Stomach (tissue), 19 donors: ENCODE measurements at places on chromosomes 2 and 18. TPM values are rescaled to one million over a fixed set of nuclear protein-coding genes. Genes with fewer than 3 reads are reported as not detected.

NEURL3 gene
- not detected for total RNA-seq

- DNase-seq: no peak
These were observed 1.7 kb downstream of the TP53I3 start for GRCh38 chr2:24082787-24083566.

LYPD1 gene
- total RNA-seq: 8.4 TPM

DNA sequence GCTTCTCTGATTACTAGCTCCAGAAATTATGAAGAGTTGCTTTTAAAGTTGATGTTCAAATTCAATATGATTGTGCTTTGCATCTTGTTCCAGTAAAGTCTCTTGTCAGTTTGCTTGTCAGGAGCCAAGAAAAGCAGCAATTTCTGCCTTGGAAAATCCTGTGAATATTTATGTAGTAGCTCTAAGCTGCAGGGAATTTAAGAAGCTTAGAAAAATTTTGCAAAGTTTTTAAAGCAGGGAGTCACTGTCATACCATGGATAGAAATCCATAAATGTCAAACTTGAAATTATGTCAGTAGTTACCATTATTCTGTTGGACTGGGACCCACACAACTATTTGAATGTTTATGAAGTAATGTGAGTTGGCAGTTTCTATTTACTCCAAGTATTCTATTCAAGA is 169.3 kb downstream of the TMEM200C start:
- DNase-seq: no peak

UGT1A6 gene
- total RNA-seq: 30.6 TPM

TUBA3D gene
- total RNA-seq: not detected

DNA sequence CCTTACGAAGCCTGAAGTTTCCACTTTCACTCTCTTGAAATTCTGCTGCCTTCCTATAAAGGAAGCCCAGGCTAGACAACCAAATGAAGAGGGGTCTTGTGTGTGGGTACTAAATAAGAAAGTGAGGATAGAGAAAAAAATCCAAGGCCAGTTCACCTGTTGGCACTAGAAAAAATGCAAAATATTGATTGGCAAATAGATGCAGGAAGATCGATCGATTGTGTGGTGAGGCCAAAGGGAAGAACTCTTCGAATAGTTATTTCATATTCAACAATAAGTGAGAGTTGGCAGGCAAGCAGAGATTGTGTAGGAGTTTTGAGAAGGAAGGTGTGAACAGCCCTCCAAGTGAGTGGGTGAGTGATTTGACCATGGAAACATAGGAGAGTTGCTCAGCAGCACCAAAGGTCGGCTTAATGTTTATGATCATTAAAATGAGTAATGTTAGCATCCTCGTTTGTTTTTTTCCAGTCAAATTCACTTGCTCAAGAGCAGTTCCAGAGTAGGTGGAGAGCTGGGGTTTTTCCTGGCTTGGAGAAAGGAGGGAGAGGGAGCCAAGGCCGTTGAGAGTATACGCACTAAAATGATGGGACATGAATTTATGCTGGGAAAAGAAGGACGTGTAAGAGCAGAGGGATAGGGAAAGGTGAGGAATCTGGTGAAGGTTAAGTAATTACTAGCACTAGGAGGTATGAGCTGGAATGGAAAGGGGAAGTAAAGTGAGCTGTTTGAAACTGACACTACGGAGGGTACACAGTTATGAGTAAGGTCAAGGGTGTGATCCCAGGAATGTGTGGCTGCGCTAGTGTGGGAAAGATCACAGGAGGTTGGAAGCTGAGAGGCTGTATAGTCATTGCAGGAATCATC is 1.1 kb upstream of the NAPG start:
- peak; percentile 47 for DNase-seq

DNA sequence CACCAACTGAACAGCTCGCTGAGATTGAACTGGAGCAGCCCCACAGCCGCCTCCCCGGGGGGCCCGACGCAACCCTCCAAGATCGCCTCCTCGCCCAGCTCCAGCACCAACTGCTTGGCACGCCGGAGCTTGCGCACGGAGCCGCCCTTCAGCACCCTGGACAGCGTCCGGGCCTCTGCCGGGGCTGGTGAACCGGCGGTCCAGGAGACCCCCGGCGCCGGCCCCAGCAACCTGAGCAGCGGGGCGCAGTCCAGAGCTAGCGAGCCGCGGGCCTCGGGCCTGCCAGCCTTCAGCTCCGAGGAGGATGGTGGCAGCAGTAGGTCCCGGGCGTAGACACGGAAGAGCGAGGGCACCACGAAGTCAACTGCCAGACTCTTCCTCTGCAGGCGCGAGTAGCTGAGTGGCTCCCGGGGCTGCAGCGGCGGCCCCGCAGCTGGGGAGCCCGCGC is 1.2 kb downstream of the ALK start:
- DNase-seq: peak; percentile 91

DNA sequence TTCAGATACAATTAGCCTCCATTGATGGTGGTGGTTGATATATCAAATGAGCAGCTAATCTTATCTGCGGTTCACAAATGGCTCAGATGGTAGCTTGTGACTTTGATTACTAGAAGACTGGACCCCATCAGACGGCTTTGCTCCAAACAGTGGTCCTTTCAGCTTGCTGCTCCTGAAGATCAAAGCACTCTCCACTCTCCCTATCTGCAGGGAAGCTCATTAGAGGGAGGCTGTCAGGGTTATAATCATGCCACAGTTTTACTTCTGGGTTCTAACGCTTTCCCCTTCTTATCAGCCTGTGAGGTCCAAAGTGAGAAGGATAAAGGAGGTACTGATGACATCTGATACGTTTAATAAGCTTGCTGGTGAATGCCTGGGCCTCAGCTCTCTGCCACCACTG is 247.1 kb upstream of the NT5C1B start:
- no peak for DNase-seq

SPATA3 gene
- total RNA-seq: not detected

- DNase-seq: no peak
These were observed 142.1 kb downstream of the TRIB2 start for GRCh38 chr2:12858786-12859185.

TEX44 gene
- total RNA-seq: not detected

ITSN2 gene
- total RNA-seq: 216 TPM

GCA gene
- total RNA-seq: 46.6 TPM

DNA sequence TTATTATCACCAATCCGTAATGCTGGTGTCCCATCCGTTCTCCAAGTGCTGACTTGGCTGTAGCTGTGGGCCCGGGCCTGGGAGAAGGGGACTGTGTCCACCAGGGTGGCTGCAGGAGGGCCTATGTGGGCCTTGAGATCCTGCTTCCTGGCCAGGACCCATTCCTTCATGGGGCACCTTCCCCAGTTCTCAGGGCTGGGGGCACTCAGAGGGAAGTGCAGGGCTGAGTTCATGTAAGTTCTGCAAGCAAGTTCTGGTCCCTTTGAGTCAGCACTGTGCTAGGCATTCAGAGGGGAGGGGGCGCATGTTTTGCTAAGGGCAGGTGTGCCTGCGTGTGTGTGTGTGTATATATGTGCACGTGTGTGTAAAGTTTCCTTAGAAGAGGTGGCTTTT is 94.0 kb downstream of the GLI2 start:
- no peak for DNase-seq

DNA sequence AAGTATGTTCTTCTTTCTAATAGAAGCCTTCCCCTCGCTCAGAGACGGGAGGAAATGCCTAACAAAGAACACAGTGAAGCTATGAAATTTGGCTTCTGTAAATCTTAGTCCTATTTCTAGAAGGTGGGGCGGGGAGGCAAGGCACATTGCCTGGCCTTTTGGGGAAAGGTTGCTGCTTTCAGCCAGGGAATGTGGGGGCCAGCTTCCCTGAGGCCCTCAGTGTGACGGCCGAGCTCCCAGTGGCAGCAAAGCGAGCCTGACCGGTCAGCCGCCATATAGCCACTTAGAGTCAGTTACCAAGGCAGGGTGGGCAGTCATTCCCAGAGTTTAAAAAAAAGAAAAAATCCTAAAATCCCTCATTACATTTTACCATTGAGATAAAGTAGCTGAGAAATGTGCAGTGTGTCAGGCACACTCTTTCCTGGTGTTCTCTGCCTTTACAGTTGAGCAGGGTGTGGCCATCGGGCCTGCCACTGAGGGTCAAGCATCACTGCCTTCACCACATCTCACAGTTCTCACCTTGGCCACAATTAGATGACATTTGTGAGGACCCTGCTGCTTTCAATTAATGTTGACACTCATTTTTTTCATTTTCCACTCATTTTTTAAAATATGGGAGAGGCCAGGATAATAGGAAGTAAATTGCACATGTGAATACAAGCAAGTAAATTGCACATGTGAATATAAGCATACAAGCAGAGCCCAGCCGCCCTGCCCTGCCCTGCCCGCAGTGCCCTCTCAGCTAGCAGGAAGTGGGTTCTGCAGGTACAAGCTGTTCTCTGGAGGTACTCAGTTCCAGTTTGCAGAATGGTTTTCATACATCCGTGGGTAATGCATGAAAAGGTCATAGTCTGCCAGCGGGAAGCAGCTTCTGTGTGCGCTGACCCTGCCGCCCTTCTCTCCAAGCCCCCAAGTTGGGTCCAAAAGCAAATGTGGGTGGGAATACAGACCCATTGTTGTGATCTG is 76.9 kb downstream of the WDSUB1 start:
- peak; percentile 43 for DNase-seq

ITPRID2 gene
- 140 TPM for total RNA-seq

DNA sequence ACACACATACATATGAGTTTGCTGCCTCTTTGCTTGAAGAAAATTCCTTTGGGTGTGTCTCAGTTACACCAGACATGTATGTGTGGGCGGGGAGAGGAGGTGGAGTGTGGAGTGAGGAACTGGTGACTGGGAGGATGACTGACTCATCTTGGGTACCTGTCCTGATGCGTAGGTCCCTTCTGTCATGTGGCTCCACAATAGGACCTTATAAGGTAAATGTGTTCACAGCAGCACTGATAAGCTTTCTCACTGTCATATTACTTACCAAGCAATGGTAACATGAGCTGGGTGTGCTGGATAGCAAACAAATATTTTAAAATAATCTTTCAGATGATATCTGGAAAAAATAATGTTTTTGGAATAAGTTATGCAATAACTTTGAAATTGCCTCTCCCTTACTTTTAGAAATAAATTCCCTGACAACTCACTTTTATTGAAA is 45.1 kb downstream of the SLC9A2 start:
- no peak for DNase-seq

COLEC11 gene
- total RNA-seq: 2.0 TPM

CNDP1 gene
- 0.72 TPM for total RNA-seq

DSG4 gene
- total RNA-seq: 0.55 TPM

GRCh38 chr18:33123862-33124518 is 316.5 kb downstream of the CCDC178 start:
- DNase-seq: no peak
